ENCODE measurements at places on chromosomes 1 and 21.

DNA sequence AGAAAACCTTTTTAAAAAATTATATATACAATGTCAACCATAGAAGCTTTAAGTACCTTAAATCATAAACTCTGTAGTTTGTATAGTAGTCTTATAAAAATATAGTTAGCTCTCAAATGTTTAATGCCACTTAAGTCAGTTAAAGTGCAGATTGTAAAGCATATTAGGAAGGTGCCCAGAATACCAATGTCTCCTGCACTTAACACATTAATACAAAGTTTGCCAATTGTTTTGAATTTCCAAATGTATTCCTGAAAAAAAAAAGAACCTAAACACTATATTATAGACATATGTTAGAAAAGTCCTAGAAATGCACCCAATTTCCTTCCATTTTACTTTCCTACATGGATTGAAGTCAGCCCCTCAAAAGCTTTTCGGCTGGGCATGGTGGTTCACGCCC lies 12.1 kb downstream of the F3 start:
- DNase-seq: no peak

- DNase-seq: no peak
Measured at GRCh38 chr1:59229138-59229537, 67.8 kb upstream of the FGGY start.

DNA sequence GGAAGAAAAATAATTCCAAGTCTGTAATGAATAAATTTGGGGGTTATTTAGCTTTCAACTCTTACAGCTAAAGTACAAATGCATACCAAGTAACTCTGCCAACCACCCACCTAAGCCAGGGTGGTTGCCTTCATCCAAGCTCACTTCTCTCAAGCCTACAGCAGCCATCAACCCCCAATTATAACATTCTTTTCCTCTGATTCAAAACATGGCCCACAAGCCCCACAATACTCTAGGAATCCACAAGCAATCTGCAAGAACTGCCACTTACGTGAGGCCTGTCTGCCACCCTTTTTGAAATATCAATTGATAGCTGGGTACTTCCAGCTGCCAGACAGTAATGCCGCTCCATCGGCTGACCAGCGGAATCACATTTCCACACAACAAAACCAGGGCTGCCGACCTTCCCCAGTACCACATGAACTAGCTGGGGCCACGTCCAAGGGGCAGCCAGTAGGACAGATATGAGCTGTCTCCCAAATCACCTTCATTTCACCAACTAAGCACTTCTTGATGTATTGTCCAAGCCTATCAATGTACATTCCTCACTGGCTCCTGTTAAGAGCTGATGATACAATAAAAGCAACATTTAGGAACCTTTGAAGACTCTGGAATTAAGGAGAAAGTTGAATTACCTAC lies 3.2 kb downstream of the LBR start:
- no peak for DNase-seq

DNA sequence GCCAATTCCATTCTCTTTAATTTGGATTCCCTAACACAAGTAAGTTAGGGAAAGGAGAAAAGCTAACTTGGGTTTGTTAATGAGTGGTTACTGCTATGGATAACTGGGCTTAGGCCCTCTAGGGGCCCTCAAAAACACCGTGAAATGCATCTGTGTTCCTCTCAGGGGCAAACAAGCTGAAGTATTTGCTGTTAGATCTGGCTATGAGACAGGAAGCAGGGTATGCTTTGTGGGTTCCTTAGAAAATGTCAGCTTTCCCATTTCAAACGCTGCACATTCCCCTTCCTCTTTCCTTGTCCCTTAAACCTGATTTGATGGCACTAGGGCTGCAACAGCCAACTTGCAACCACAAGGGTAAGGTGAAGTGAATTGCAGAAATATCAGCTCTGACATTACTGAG lies 5.7 kb upstream of the CAP1 start:
- DNase-seq: no peak

DNA sequence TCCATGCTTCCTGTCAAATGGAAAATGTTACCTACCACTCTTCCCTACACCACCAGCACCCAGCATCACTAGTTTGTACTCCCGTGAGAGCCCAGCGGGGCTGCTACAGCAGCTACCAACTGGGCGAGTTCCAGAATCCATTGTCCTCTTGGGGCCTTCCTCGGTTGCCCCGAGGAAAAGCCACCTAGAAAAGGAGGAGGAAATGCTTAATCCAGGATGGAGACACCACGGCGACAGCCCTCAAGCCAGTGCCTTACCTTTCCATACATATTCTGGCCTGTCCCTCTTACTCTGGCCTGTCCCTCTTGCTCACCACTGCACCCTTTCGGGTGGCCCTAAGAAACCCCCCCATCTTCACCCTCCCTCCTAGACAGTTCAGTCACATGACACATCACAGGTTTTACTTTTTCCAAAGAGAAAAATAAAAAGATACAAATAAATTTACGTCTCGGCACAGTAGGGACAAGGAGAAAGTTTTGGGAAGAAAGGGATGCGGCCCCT lies 478 bp downstream of the RIT1 start:
- no peak for DNase-seq

DNA sequence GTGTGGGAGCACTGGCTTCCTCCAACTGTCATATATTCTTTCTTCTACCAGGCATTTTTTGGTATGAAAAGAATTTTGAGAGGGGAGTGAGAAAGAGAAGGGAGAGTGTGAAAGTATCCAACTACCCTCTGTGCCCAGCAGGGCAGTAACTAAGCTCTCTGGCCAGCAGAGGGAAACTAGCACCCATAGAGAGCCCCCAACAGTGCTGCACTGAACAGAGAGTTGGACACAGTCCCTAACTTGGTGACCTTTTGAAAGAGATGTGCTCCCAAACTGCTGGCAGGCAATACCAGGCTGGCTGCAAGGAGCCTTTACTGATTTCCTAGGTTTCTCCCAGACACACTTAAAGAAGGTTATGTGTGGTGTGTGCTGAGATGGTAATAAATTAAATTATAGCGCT lies 118.8 kb upstream of the PBX1 start:
- DNase-seq: no peak

- DNase-seq: no peak
Measured at GRCh38 chr1:7467476-7468175, 303.5 kb upstream of the VAMP3 start.

DNA sequence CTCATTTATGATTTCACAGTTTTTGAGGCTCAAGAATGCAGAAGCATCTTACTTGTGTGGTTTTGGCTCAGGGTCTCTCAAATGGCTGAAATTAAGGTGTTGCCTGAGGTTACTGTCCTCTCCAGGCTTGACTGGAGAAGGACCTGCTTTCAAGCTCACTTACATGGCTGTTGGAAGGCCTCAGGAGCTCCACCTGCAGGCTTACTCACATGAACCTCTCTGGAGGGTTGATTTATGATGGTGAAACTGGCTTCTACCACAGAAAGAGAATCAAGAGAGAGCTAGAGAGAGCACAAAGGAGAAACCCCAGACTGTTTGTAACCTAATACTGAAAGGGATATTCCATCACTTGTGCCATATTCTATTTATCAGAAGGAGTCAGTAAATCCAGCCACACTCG lies 6.2 kb upstream of the KCNK2 start:
- no peak for DNase-seq
